ENCODE measurements at places on chromosomes 13 and 19.

GRCh38 chr13:100573121-100573520, 15.5 kb downstream of the GGACT start:
- DNase-seq, result peak; percentile 46

DNA sequence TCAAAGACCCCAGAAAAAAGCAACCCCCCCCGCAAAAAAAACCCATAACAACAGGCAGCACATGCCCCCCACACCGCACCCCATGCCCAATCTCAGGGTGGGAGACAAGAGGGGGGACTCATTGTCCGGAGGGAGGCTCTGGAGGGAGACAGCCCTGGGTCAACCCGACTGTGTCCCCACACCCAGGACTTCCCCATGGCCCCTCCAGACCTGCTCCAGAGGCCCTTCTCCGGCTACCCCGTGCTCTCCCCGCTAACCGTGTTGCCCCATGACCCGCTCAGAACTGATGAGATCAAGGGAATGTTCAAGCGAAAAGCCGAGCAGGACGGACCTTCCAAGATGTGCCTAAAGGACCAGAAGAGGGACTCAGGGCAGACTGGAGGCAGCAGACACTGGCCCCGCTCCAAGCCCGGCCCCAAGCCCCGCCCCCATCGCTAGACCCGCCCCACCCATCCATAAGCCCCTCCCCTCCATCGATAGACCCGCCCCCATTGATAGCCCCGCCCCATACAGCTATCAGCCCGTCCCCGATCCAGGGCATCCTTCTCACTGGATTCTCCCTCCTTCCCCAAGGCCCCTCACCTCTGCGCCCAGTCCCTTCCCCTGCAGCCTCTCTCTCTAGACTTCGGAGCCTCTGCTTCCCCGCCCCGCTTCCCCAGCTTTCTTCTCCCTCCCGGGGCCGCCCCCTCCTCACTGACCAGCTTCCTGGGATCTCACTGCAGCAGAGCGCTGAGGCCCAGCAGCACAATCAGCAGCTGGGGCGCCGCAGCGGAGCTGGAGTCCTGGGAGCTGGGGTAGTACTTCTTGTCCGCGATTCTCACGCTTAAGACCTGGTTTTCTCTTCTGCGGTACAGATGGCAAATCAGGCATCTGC, 2.2 kb downstream of the BST2 start:
- no peak for DNase-seq

DNA sequence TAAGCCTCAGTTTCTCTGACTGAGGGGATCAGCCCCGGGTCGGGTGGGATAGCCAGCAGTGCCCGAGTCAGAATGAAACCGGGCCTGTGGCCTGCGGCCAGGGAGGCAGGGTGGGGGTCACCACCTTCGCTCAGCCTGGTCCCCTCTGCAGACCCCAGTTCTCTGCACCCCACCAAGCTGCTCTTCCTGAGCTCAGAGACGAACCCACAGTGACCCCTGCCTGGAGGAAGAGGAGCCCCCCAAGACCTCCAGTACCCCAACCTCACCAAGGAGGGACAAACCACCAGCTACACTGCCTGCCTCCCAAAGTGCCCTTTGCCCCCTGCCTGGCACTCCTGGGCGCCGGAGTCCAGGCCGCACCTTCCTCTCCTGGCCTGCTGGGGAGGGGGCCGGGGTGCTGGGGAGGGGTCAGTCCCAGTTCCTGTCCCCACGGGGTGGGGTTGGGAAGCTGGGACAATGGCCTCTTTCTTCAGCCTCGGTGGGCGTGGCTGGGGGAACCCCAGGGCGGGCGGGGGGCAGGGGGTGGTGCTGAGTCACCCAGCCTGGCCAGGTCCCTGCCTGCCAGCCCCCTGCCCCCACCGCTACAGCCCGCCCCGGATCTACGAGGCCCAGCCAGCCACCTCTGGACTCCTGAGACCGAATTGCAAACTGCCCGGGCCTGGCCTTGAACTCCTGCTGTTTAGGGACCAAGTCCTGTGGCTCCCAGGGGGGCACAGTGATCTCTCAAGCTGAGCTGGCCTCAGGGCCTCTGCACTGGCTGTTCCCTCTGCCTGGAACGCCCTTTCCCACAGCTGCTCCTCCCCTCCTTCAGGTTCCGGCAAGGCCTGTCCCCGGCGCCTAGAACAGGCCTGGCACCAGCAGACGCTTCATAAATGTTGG, 14.3 kb downstream of the ZBTB7A start:
- DNase-seq, result no peak

DNA sequence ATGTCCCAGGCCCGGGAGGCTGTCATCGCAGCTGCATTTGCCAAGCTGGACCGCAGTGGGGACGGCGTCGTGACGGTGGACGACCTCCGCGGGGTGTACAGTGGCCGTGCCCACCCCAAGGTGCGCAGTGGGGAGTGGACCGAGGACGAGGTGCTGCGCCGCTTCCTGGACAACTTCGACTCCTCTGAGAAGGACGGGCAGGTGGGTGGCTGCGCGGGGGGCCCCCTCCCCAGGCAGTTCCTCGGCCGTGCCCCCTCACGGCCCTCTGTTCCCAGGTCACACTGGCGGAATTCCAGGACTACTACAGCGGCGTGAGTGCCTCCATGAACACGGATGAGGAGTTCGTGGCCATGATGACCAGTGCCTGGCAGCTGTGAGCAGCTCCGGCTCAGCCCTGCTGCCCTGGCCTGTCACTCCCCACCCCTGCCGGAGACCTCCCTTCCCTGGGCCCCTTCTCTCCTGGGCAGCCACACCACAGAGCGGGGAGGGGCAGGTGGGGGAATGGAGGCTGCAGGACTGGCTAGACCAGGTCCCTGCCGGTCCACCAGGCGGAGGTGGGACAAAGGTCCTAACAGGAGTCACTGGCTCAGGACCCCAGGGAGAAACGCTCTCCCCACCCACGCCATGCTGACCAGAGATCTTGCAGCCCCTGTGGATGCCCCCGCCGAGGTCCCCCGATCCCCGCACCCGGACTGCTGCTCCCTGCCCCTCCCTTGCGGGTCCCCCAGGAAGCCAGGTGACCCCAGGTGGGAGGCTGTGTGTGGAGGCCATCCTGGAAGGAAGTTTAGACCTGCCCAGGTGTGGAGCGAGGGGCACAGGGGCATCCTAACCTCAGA, 1.1 kb downstream of the CAPS start:
- DNase-seq, result no peak

DNA sequence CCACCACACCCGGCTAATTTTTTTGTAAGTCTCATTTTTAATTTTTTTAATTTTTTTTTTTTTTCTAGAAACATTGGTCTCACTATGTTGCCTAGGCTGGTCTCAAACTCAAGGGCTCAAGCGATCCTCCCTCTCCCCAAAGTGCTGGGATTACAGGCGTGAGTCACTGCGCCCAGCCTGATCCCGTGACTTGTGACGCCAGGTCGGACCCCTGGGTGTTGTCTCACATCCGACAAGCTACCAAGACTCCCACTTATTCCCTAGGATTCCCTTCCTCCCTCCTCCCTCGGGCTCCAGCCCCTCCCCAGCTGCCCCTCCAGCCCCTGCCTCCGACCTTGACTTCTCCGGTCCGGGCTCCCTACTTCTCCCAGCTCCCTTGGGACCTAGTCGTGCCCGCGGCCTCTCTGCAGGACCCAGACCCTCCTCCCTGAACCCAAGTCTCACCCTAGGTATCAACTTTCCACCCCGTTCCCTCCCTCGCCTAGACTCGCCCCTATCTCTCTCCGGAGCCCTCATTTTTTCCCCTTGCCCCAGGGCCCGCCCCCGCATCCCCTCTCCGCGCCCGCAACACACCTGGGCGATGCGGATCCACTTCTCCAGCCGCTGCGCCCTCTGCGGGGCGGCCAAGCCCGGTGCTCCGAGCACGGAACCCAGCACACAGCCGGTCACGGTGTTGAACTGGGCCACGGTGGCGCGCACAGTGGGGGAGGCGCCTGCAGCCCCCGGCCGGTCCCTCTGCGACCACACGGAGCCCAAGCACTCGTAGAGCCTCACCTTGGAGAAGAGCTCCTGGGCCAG, 13.1 kb downstream of the RGL3 start:
- no peak for DNase-seq
